ENCODE measurements at places on chromosomes 3 and 15.

DNA sequence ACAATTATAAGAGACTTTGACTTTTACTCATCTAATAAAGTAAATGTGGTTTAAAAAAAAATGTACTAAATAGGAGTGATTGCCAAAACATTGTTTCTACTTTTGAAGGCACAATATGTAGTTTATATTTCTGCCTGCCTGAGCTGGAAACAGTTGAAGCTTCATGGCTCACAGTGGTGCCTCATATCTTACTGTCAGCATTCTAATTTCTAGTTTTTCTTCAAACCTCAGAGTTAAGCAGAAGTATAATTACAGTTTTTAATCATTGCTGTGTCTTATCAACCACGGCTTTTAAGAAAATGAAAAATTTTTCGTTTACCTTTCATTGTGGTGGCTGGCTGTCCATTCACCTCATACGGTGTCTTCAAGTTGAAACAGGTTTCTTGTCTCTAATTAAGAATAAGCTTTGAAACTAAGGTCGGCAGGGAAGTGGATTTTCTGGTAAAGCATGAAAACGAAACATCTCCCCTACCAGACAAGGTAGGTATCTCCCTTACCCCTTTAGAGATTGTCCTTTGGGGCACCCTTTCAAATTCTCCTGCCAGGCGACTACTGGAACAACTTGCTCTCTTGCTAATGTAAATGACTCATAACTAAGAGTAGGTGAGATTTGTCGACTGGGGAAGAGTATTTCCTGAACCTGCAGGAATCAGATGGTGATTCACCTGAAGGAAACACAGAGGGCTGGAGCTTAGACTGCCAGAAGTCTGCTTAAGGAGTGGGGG, at the start of gene GPR87:
Gene GPR87, minus strand, starts transcription at position 554 of the 725 bp plus-strand sequence. CDS start 16,720 bp downstream, outside the sequence.
- H3K4me3 ChIP-seq = peak within 1 kb of the TSS; percentile 42
- H3K4me1 ChIP-seq = peaks cover 51% of the 10 kb centered on the region
- H3K36me3 ChIP-seq = peaks cover 5% of the 10 kb centered on the region
- no peak for DNase-seq
- peak within 1 kb of the TSS; percentile 94 for H3K27ac ChIP-seq

DNA sequence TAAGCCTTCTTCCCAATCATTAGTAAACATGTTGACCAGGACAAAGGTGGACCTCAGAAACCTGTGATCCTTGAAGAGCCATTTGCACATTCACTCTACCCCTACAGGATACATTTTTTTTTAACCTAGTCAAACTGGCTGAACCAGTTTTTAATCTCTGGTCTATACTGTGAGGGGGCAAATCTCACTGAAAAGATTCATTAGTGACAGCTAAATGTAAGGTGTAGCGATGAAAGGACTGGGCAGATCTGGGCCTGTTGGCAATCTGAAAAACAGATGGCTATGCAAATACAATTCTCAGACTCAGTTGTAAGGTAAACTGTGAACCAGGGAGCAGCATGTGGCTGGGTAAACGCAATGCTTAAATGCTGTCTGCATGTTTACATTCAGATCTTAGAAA, 75.6 kb upstream of the SNTN start:
- H3K36me3 ChIP-seq = no peaks in the 10 kb centered on the region
- H3K27me3 ChIP-seq = peaks cover 5% of the 10 kb centered on the region
- H3K4me3 ChIP-seq = no peak overlapping the region
- peak overlapping the region; percentile 82 for H3K27ac ChIP-seq

DNA sequence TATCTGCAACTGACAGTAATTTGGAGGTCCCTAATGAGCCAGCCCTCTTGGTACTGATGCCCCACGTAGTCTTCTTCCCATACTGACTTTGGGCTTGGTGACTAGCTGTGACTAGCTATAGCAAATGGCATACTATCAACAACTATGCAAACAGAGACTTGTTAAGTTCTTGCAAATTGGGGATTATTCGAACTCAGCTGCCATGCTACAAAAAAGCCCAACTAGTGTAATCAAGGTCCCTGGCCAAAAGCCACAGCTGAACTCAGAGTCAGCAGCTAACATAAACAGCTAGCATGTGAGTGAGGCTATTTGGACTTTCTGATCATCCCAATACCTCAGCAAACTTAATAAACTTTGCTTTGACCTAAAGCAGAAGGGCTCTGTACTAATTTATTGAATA, 121.2 kb upstream of the PLXND1 start:
- H3K4me1 ChIP-seq = peaks cover 19% of the 10 kb centered on the region
- H3K27me3 ChIP-seq = no peaks in the 10 kb centered on the region
- no peak for DNase-seq
- peaks cover 6% of the 10 kb centered on the region for H3K36me3 ChIP-seq

- H3K36me3 ChIP-seq = peaks cover 4% of the 10 kb centered on the region
- H3K4me3 ChIP-seq = peak overlapping the region; percentile 80
- DNase-seq = no peak
Measured at GRCh38 chr3:32240159-32240545, 1.7 kb downstream of the CMTM8 start.

- peaks cover 26% of the 10 kb centered on the region for H3K4me1 ChIP-seq
- H3K4me3 ChIP-seq = no peak overlapping the region
- peak; percentile 13 for DNase-seq
- H3K36me3 ChIP-seq = no peaks in the 10 kb centered on the region
Measured at GRCh38 chr15:25795061-25795460, 68.1 kb downstream of the ATP10A start.

GRCh38 chr3:114380233-114380651, 86.4 kb downstream of the TIGIT start:
- no peak overlapping the region for H3K4me3 ChIP-seq
- peaks cover 14% of the 10 kb centered on the region for H3K36me3 ChIP-seq
- H3K4me1 ChIP-seq = peaks cover 8% of the 10 kb centered on the region
- H3K27ac ChIP-seq = no peak overlapping the region
- H3K27me3 ChIP-seq = no peaks in the 10 kb centered on the region
- DNase-seq = no peak

DNA sequence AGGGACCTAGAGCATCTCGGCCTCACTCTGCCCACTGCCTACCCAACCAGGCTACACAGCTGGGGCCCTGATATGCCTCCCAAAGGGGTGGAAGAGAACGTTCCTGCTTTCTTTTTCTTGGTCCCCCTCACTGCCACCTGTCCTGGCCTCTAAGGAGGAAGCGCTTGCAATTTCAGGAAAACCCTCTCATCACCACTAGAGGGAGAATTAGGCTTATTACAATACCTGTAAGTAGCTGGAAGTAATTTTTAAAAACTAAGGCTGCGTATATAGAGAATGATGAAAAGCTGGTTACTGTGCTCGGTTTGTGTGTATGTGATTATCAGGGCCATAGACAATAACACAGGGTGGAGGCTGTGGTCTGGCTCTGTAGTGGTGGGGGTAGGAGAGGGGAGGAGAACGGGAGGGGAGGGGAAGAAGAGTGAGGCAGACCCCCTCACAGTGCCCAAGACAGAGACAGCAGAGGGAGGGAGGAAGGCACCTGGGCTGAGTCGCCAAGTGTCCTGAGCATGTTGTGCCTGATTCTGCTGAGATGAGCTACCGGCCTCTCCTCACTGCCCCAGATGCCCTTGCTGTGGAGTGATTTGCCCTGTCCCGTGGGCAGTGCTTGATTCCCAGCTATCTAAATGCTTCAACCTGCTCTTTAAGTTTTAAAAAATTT, 3.3 kb downstream of the GABRG3 start:
- no peak overlapping the region for H3K27ac ChIP-seq
- no peak for DNase-seq
- peaks cover 4% of the 10 kb centered on the region for H3K4me1 ChIP-seq
- H3K4me3 ChIP-seq = no peak overlapping the region

DNA sequence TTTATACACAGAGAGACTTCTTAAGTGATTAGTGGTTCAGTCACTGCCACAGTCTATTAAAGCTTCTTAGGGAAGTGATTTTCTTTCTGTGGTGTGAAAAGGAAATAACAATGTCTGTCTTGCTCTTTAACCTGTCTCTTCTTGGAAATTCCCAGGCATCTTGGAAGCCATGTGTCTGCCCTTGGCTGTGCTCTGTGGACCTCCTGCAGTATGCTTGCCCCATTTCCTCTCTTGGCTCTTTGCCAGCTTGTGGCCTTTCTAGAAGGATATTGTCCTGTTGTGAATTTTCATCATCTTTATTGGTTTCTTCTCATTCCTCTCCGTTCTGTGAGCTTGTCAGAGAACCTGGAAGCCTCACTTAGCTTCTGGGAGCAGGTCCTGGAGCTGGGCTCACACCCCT, 338.4 kb upstream of the C2CD4B start:
- DNase-seq = no peak
- H3K4me3 ChIP-seq = no peak overlapping the region
- H3K27ac ChIP-seq = peak overlapping the region; percentile 11
- H3K36me3 ChIP-seq = no peaks in the 10 kb centered on the region
- H3K27me3 ChIP-seq = no peaks in the 10 kb centered on the region
- peaks cover 47% of the 10 kb centered on the region for H3K4me1 ChIP-seq

GRCh38 chr3:109109574-109109973, 8.4 kb downstream of the MORC1 start:
- peaks cover 13% of the 10 kb centered on the region for H3K27me3 ChIP-seq
- no peaks in the 10 kb centered on the region for H3K4me1 ChIP-seq
- H3K27ac ChIP-seq = no peak overlapping the region
- no peak overlapping the region for H3K4me3 ChIP-seq
- DNase-seq = no peak

DNA sequence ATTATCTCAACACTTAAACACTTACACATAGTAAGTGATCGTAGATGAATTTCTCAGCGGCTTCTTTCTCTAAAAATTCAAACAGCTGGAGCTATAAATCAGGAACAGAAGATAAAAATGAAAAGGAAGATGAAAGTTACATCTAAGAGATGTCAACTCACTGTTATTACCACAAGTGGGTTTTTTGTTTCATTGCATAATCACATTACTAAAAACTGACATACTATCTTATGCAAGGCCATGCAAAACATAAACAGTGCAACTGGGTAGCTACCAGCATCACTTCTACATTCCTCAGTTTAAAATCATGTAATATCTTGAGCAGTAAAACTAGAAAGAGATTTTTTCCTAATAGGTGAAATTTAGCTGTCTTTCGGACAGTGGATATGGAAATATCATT, 14.9 kb downstream of the MINDY4B start:
- H3K36me3 ChIP-seq = no peaks in the 10 kb centered on the region
- peaks cover 7% of the 10 kb centered on the region for H3K27me3 ChIP-seq
- no peaks in the 10 kb centered on the region for H3K4me1 ChIP-seq
- no peak for DNase-seq
- no peak overlapping the region for H3K27ac ChIP-seq

DNA sequence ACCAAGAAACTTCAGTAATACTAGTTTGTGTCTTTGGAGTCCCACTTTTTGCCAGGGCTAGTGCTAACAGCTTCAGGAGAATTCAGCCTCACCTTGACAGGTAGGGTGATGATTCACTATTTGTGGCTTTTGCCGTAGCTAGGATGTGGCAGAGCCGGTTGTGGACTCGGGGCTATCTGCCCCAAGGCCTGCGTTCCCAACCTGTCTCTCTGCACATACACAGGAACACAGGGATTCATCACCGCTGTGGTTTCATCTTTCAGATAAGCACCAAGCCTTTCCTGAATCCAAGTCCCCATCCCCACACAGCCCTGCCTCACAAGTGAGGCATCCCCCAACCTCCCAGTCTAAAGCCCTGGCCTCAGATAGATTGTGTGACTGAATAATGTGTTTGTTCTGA, 45.2 kb upstream of the POLG start:
- no peaks in the 10 kb centered on the region for H3K36me3 ChIP-seq
- DNase-seq = no peak
- peaks cover 81% of the 10 kb centered on the region for H3K27me3 ChIP-seq
- peaks cover 41% of the 10 kb centered on the region for H3K4me1 ChIP-seq
- H3K27ac ChIP-seq = no peak overlapping the region
- peak overlapping the region; percentile 51 for H3K4me3 ChIP-seq

DNA sequence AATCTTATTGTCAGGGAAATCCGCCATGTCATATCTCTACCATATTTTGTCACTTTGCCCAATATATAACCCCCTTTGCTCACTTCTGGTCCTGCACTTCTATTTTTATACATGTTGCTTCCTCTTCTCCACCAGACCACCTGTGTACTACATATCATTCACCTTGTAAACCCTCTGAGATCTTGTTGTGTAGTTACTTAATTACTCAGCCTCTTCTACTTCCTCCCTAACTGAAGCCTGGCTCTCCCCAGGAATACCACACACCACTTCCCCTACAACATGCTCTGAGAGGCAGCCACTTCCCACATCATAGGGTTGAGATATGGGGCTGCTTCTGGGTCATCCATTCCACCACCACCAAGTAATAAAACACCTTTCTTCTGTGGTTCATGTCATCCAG, 10.0 kb downstream of the HEXA start:
- H3K36me3 ChIP-seq = peaks cover 13% of the 10 kb centered on the region
- H3K27ac ChIP-seq = no peak overlapping the region
- H3K4me1 ChIP-seq = no peaks in the 10 kb centered on the region
- no peak for DNase-seq

DNA sequence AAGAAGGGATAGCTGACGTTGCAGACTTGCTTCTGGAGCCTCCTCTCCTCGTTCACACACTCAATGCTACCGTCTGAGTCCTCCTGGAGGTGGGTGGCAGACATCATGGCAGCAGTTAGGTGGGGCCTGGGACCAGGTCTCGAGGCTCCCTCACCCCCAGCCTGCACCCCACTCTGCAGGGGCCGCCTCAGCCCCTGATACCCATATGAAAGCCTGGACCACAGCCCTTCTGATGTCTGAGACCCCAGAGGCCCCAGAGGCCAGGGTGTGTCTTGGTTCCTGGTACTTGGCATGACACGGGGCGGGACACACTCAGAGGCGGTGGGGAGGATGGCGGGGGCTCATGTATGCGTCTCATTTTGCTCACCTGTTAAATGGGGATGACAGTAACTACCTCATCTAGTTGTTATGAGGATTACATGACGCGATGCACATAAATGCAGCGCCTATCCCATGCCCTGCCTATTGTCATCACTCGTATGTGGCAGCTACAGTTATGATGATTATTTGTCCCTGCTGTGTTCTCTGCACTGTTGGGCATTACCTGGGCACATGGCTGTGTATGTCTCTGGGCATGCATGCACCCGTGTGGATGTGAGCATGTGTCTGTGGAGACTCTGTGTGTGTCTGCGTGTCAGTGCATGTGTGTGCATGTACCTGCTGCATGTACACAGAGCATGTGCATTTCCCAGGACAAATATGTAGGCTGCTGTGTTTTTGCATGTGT, 39.9 kb downstream of the FEM1B start:
- H3K4me1 ChIP-seq = peaks cover 19% of the 10 kb centered on the region
- no peaks in the 10 kb centered on the region for H3K36me3 ChIP-seq
- H3K27me3 ChIP-seq = peaks cover 5% of the 10 kb centered on the region
- DNase-seq = no peak
- H3K4me3 ChIP-seq = no peak overlapping the region
- H3K27ac ChIP-seq = no peak overlapping the region

GRCh38 chr3:193574488-193575070, 18.4 kb upstream of the OPA1 start:
- no peaks in the 10 kb centered on the region for H3K36me3 ChIP-seq
- H3K27me3 ChIP-seq = peaks cover 10% of the 10 kb centered on the region
- H3K4me1 ChIP-seq = no peaks in the 10 kb centered on the region
- no peak overlapping the region for H3K27ac ChIP-seq
- no peak overlapping the region for H3K4me3 ChIP-seq
- DNase-seq = no peak

- H3K36me3 ChIP-seq = peaks cover 32% of the 10 kb centered on the region
- H3K27me3 ChIP-seq = no peaks in the 10 kb centered on the region
- DNase-seq = no peak
- H3K4me1 ChIP-seq = peaks cover 6% of the 10 kb centered on the region
- H3K27ac ChIP-seq = no peak overlapping the region
Measured at GRCh38 chr3:193648542-193649076, 55.6 kb downstream of the OPA1 start.

GRCh38 chr15:73686781-73687256, 2.6 kb downstream of the CD276 start:
- no peaks in the 10 kb centered on the region for H3K36me3 ChIP-seq
- no peak for DNase-seq
- peak overlapping the region; percentile 76 for H3K27ac ChIP-seq
- peaks cover 24% of the 10 kb centered on the region for H3K4me1 ChIP-seq

All from mesothelial cell of epicardium (in vitro differentiated cells).